Mesenteric fat pad (tissue), 1 donor: ENCODE measurements at places on chromosomes 1 and 21.

DNA sequence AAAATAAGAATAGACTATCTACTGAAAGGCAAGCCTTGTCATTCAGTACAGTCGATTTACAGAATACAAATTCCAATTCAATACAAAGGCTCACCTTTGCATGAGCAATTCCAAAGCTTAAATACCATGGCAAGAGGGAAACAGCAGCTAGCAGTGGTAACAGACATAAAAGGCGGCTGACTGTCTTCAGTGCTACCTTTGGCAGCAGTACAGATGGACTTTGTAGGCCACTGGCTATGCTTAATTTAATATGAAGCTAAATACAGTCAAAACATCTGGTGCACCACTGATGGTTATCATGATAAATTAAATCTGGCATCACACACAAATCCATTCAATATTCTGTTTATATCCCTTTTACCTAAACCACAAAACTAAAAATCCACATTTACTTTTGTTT lies 62.4 kb downstream of the RERE start:
- no peak for DNase-seq

DNA sequence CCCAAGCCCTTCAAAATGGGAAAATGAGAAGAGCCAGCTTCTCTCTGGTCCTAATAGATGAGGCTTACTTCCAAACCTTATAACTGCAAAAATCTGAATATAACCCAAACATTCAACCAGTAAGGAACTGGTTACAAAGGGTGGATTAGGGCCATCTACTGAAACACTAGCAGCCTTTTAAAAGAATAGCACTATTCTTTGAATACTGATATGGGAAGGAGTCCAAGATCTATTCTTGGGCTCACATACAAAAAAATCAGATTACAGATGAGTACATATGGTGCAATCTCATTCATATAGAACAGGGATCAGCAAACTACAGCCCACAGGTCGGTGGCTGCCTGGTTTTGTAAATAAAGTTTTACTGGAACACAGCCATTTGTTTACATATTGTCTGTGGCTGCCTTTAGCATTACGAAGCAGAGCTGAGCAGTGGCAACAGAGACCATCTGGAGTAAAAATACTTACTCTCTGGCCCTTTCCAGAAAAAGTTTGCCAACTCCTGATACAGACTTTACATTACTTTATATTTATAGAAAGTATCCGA lies 167.7 kb downstream of the ZSCAN20 start:
- no peak for DNase-seq

DNA sequence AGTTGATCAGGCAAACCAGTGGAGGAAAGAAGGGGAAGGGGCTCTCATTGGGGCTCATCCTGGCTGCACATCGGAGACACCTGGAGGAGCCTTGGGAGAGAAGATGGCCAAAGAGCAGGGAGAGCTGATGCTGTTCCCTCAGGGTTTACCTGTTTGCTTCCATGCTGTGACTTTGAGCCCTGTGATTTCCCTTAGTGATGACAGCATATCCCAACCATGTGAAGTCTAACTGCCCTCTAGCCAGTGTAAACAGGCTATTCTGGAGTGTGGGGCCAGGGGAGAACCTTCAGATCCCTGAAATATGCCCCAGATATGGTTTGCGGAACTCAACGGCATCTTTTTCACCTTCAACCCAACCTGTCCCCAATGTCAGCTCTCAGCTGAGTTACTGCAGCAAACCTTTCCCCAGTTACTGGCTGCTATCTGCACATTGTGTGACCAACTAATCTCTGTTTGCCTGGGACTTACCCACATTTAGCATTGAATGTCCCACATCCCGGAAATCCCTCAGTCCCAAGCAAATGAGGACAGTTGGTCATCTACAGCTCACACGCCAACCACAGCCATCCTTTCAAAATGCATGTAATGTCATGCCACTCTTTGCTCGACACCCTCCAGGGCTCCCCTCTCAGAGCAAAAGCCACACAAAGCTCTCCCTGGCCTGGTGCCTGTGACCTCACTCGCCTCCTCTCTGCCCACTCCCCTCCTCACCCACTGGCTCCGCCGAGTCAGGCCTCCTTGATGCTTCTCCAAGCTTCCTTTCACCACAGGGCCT lies 242.3 kb downstream of the KCNJ6 start:
- no peak for DNase-seq

- no peak for DNase-seq
These were observed 330.5 kb upstream of the B3GALT2 start for GRCh38 chr1:193516755-193517388.

GRCh38 chr1:183039985-183040447 lies 16.8 kb downstream of the LAMC1 start:
- DNase-seq = no peak
